Bronchial epithelial cell (primary cell): ENCODE measurements at places on chromosomes 5 and 9.

DNA sequence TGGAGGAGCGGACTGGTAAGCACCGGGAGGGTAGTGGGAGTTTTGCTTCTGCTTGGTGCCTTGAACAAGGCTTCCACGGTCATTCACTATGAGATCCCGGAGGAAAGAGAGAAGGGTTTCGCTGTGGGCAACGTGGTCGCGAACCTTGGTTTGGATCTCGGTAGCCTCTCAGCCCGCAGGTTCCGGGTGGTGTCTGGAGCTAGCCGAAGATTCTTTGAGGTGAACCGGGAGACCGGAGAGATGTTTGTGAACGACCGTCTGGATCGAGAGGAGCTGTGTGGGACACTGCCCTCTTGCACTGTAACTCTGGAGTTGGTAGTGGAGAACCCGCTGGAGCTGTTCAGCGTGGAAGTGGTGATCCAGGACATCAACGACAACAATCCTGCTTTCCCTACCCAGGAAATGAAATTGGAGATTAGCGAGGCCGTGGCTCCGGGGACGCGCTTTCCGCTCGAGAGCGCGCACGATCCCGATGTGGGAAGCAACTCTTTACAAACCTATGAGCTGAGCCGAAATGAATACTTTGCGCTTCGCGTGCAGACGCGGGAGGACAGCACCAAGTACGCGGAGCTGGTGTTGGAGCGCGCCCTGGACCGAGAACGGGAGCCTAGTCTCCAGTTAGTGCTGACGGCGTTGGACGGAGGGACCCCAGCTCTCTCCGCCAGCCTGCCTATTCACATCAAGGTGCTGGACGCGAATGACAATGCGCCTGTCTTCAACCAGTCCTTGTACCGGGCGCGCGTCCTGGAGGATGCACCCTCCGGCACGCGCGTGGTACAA is 556 bp downstream of the PCDHGC3 start:
- DNase-seq, result peak; percentile 52

GRCh38 chr5:3348576-3349535 is 246.8 kb upstream of the IRX1 start:
- DNase-seq, result no peak

DNA sequence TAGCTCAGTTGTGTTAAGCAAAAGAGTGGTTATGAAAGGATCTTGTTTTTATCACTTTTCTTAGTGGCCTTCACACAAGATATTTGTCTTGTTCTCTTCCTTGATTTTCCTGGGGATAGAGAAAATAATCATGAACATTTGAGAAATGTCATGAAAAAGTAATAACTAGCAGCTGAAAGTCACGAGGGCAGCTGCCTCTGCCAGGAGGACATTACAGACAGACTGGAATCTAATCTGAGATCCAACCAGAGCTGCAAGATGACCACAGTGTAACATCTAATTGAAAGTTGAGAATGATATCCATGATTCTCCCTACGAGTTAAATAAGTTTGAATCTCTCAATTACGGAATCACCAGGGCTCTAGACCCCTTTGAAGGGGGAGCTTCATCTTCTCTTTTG is 274.9 kb downstream of the ARHGAP26 start:
- DNase-seq, result no peak

- peak; percentile 68 for DNase-seq
These were observed 30.4 kb upstream of the LRRTM2 start for GRCh38 chr5:138905541-138905940.

- no peak for DNase-seq
These were observed 208.0 kb upstream of the ARRDC3 start for GRCh38 chr5:91591076-91591475.

GRCh38 chr5:177260961-177261360 is 42.6 kb downstream of the RAB24 start:
- no peak for DNase-seq

- no peak for DNase-seq
These were observed 32.2 kb downstream of the HRH2 start for GRCh38 chr5:175690025-175690424.

DNA sequence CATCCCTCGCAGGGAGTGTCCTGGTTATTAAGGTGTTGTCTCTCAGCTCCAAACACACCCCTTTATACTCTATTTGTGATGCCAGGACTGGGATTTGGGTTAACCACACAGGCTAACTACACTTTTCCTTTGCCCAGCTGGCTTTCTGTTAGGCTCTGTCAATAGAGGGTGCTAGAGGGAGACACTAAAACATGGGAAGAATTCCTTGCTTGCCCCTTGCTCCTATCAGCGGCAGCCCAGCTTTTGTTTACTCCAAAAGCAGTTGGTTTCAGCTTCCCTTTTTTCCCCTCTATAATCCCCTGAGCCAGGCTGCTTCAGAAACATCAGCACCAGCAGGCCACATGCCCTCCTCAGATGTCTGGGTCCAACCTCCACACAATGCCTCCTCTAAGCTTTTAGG is 297.1 kb downstream of the KCTD16 start:
- DNase-seq, result peak; percentile 37

DNA sequence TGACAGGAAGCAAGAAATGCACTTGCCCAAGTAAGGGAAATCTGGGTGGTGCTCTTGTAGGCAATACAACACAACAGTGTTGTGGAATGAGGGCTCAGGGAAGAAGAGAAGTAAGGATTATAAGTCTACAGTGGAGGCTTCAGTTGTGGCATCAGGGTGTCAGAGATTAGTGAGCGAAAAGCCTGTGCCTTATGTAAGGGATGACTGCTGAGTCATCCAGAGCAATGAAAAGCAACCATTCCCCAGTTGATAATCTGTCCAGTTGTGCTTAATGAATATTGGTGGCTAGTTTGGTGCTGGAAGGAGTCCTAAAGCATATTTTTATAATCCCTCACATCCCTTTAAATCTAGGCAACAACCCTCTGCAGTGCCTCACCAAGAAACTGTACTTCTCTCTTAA is 42.0 kb downstream of the FBXO38 start:
- no peak for DNase-seq

GRCh38 chr9:11457825-11458790 is 845.3 kb upstream of the PTPRD start:
- DNase-seq, result no peak

DNA sequence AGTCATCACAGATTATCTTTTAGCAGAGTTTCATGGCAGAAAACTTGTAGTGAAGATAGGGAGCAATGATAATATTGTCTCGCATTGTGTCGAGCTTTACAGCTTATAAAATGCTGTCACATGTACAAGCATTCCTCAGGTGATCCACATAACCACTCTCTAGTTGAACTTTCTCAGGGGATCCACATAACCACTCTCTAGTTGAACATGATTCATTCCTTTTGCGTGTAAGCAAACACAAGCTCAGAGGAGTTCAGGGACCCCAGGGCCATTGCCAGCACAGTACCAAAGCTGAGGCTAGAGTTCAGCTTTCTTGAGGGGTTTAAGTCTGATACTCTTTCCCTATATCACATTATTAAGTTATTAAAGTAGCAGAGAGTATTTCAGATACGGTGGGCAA is 86.7 kb downstream of the CDH6 start:
- no peak for DNase-seq

DNA sequence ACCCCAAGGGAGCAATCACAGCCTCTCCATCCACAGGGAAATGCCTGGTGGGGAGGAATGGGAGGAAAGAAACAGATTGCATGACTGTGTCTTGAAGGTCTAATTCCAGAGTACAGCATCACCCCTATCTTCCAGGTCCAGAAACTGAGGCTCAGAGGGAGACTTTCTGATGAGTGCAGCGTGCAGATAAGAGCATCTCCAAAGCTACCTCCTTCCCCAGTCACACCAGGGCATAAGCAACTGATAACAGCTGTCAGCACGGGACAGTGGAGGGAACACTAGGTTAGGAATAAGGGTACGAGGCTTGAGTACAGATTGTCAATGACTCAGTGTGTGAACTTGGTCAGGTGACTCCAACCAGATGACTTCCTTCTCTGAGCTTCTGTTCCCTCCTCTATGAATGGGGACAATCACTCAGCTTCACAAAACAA is 126.9 kb downstream of the KCNIP1 start:
- DNase-seq, result no peak

DNA sequence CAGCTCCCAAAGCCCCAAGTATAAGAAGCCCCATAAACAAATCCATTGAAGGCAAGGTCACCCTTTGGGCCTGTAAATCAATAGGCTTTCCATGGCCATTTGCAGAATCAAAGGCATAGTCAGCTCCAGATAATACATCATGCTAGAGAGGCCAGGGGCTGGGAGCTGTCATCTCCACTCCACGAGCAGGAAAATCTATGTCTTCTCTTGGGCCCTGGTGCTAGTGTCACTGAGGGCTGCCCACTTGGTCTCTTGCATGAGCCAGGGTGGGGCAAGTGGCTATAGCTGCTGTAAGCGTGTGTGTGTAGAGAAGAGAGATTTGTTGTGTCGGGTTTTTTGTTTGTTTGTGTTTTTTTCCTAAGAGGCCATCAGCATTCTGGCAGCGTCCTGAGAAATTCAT is 90.0 kb upstream of the ZNF618 start:
- no peak for DNase-seq

DNA sequence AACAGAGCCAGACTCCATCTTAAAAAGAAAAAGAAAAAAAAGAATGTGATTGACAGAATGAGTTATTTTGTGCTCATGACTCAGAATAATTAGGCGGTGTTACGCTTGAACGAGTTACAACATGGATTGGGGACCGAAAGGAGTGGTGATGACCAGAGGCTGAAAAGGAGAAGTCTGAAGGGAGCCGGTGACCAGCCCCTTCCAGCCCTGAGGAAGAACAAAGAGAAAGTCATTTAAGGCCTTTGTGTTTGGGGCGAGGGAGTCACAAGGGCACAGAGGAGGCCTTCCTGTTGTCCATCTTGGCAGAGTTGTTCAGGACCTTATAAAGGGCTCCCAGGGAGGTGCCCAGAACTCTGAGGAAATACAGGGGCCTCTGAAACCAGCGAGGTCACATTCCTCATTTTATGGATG is 131.6 kb downstream of the GOLPH3 start:
- DNase-seq, result peak; percentile 88

GRCh38 chr9:124932333-124932732 is 8.6 kb downstream of the GOLGA1 start:
- DNase-seq, result no peak

GRCh38 chr5:864492-865167 is 13.8 kb upstream of the ZDHHC11 start:
- no peak for DNase-seq

DNA sequence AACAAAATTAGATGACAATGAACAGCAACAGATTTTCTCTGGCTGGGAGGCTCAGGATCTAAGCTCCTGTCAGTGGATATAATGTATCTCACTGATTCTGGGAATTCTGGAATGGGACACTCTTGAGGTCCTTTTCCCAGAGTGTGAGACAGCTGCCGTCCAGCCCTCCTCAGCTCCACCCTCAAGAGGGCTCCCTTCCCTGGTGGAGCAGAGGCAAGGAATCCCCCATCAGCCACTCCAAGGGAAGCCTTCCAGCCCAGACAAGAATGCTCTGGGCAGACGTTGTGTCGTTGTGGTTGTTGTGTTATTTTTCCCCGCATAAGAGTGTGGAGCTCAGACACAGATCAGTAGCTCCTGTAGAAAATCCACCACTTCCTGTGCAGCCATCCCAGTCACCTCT is 47.7 kb upstream of the ATP10B start:
- DNase-seq, result no peak

- no peak for DNase-seq
These were observed 15.3 kb downstream of the BRD3 start for GRCh38 chr9:134052491-134052890.

DNA sequence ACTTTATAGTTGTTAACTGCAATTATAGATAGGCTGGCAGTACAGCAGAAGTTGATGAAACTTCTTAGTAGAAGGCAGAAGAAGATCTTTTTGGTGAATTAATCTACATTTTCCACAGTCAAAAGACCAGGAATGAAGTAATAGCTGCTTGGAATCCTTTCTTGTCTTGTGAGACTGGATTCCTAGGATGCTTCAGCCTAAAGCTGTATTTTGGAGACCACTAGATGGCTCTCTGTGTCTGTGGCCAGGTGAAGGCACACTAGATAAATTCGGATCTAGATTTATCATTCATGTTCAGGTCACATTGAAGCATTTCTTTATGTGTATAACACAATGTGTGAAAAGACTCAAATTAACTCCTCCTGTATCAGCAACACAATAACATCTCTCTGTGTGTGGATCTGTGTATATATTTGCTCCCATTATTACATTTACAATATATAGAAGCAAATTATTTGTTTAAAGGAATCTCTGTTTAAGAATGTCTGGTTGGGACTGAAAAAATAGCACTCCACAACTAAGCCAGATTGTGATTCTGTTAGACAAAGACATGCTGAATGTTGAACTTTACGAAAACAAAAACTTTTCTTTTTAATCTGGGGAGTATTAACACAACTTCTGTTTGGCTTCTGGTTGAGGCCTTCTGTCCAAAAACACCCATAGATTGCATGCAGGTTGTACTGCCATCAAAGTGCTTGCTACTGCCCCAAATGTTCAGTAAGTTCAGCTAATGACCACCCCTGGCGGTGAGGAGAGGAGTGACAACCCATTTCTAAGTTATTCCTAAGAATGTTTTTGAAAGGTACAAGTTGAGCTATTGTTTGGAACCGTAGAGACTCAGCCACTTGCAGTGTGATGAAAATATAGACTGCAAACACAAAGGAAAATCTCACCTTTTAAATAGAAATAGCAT is 10.6 kb downstream of the GRIN3A start:
- DNase-seq, result peak; percentile 18

- no peak for DNase-seq
These were observed 25.8 kb upstream of the LPCAT1 start for GRCh38 chr5:1549475-1550030.
